Activated T-cell treated with anti-CD3 and anti-CD28 coated beads for 48 hours (primary cell): ENCODE measurements at places on chromosomes 7 and 10.

- DNase-seq, result no peak
Observed at GRCh38 chr10:35781643-35782035, 139.5 kb upstream of the FZD8 start.

DNA sequence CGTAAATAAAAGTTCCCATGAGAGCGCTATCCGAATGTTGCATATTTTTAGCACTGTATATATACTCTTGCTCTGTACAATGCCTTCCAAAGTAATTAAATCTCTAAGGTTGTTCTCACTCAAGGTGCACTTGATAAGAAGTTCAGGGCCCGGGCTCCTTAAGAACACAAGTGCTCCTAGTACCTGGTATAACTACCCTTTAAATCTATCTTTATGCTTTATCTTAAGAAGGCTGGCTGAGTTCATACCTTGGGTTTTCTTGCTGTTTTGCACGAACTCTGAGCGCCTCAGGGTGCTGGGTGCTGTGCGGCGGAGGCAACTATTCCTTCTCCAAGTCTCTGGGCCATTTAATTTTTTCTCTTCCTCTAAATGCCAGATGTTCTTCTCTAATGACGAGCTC is 80.4 kb downstream of the DNMBP start:
- DNase-seq, result no peak

DNA sequence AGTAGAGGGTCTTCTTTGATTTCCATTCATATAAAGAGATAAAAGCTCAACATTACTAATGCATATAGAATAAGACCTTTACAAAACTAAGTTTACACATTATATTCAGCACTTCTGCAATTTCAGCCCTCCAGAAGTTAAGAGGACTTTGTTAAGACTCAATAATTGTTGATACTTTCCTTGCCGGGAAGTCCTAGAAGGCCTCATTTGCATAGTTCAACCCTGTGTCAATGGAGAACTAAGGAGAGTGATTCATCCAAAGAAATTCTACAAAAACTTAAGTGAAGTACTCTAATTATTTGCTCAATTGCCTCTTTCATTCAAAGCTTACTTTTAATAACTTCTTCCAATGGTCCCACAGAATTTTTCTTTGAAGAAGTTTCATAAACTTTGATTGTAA is 1060.3 kb upstream of the CELF2 start:
- DNase-seq, result no peak

- DNase-seq, result peak; percentile 74
Observed at GRCh38 chr10:120942806-120943413, 91.7 kb downstream of the WDR11 start.

DNA sequence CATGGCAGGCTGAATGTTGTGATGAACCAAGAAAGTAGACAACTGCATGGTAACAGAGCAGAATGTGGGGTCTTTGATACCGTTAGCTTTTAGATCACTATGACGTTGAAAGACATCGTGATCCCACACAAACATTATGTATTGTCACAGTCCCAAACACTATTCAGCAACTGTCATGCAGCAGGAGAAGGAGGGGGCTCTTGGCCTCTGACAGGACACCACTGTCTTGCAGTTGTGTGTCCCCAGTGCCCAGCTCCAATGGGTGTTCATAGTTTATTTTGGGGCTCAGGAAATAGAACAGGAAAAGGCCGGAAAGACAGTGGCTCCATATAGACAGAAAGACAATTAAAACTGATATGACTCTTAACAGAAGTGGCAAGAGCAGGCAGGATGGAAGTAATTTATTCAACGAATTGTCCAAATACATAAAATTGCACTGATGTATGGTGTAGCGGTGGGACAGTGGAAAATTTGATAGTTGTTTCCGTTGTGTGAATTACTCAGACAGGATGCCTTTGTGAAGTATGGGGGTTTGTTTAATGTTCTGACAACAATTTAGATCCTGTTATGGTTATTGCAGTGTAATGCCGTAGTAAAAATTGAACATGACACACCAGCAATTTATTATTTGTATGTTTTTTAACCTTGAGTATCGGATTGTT is 292.0 kb downstream of the LRMDA start:
- DNase-seq, result no peak

DNA sequence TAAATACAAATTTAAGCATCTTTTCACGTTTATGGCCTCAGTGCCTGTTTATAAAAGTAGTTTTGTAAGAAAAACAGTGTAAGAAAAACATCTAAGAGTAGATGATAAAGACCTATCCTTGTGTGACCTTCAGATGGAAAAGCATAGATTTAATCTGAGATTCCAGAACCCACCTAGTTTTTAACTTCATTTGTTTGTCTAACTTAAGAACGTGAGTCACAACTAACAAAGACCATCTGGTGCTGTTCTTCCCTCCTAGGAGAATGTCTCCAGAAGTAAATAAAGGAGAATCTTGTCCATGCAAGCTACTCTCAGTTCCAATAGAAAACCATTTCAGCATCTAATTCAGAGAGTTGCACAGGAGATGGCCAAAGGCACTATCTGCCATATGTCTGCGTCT is 265.4 kb upstream of the C7orf33 start:
- no peak for DNase-seq

GRCh38 chr10:75941223-75941801 is 509.9 kb downstream of the LRMDA start:
- DNase-seq, result no peak

GRCh38 chr10:82277591-82277990 is 402.6 kb downstream of the NRG3 start:
- DNase-seq, result no peak
